Activated CD8-positive, alpha-beta memory T cell treated with anti-CD3 and anti-CD28 coated beads, Interleukin-2, amount 10 ng/mL, durations not matched to agents 7 days and 5 days (primary cell): ENCODE measurements at places on chromosomes 5 and 9.

- no peak for DNase-seq
These were observed 59.0 kb upstream of the RARS1 start for GRCh38 chr5:168427224-168427623.

- no peak for DNase-seq
These were observed 52.5 kb downstream of the AOPEP start for GRCh38 chr9:94779031-94779430.

- no peak for DNase-seq
These were observed 3.2 kb downstream of the SNX30 start for GRCh38 chr9:112753725-112754124.

DNA sequence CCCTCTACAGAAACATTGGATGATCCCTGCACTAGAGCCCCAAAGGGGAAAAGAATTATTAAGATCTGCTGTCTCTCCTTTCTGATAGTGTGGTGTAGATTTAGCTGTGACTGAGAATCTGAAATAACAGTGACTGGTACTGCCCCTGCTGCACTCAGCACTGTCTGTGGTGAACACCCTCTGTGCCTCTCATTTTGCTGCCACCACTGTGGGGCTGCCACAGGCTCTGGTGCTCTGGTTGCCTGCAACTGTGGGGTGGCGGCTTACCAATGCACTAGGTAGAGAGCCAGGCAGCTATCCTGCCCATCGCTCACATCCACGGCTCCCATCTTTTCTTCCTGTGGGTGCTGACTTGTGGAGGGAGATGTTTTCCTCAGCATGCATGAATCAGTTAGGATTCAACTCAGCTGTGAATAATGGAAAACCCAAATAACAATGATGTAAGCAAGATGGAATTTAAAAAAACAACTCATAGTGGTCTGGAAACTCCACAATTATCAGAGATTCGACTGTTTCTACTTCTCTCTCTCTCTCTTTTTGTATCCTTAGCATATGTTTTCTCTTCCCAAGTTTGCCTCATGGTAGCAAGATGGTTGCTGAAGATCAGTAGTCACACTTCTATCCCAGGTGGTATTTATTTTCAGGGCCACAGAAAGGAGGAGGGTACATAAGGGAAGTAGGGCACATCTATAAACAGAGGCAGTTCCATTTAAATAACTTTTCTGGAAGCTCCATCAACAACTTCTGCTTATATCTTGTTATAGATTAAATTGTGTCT lies 99.8 kb upstream of the DAP start:
- no peak for DNase-seq

- DNase-seq, result peak; percentile 7
These were observed 55.0 kb upstream of the KCNMB1 start for GRCh38 chr5:170444181-170444580.

- no peak for DNase-seq
These were observed 70.6 kb downstream of the LRSAM1 start for GRCh38 chr9:127521919-127522304.

- DNase-seq, result no peak
These were observed 301.5 kb downstream of the EPB41L4A start for GRCh38 chr5:112117551-112117950.

DNA sequence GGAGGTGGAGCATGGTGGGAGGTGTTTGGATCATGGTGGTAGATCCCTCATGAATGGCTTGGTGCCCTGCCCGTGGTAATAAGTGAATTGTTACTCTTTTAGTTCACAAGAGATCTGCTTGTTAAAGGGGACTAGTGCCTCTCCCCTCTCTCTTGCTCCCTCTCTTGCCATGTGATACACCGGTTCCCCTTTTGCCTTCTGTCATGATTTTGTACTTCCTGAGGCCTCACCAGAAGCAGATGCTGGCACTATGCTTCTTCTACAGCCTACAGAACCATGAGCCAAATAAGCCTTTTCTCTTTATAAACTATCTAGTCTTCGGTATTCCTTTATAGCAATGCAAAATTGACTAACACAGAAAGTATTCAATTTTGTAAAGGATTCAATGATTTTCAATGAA lies 817.1 kb downstream of the TLR4 start:
- no peak for DNase-seq

GRCh38 chr5:30765227-30765626 lies 428.3 kb upstream of the CDH6 start:
- DNase-seq, result no peak

- no peak for DNase-seq
These were observed 16.6 kb upstream of the INPP5E start for GRCh38 chr9:136456258-136456657.

- peak; percentile 91 for DNase-seq
These were observed 683 bp downstream of the DBN1 start for GRCh38 chr5:177472460-177473442.

GRCh38 chr5:43396762-43397304 lies 15.4 kb downstream of the CCL28 start:
- peak; percentile 79 for DNase-seq

- DNase-seq, result no peak
These were observed 51.9 kb downstream of the DMRT2 start for GRCh38 chr9:1101846-1102641.

GRCh38 chr9:125003332-125003731 lies 62.4 kb upstream of the GOLGA1 start:
- DNase-seq, result no peak

GRCh38 chr9:89022902-89023301 lies 31.6 kb downstream of the S1PR3 start:
- DNase-seq, result no peak

GRCh38 chr5:98102936-98103335 lies 670.5 kb upstream of the RGMB start:
- no peak for DNase-seq

GRCh38 chr9:90722071-90722470 lies 79.4 kb upstream of the DIRAS2 start:
- no peak for DNase-seq

DNA sequence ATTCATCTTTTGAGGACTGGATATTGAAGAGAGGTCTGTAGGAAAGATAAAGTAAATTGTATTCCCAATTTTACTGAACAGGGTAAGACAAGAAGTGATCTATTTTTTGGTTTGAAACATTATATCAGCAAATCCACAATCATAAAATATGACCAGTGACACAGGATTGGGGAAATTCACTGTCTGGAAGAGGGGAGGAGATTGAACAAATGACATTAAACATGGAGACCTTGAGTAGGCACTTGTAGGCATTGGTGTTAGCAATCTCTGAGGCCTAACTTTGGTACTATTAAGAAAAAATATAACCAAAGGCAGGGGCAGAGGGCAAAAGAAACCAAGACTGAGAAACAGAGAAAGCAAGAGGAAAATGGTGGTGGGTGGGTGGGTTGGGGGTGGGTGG lies 132.6 kb upstream of the TMEM161B start:
- DNase-seq, result no peak

GRCh38 chr5:62578540-62578939 lies at the start of gene LRRC70:
Gene LRRC70, plus strand, starts transcription at chr5:62578819. Its CDS starts 620 bp downstream, at chr5:62579439.
- no peak for DNase-seq

GRCh38 chr9:121901616-121902015 lies 191.5 kb downstream of the TTLL11 start:
- DNase-seq, result no peak

GRCh38 chr9:37549527-37549926 lies 26.7 kb downstream of the FBXO10 start:
- no peak for DNase-seq

GRCh38 chr9:107036367-107036766 lies 173.4 kb downstream of the ZNF462 start:
- DNase-seq, result no peak

- DNase-seq, result no peak
These were observed 598 bp downstream of the MYO10 start for GRCh38 chr5:16935231-16936149.

DNA sequence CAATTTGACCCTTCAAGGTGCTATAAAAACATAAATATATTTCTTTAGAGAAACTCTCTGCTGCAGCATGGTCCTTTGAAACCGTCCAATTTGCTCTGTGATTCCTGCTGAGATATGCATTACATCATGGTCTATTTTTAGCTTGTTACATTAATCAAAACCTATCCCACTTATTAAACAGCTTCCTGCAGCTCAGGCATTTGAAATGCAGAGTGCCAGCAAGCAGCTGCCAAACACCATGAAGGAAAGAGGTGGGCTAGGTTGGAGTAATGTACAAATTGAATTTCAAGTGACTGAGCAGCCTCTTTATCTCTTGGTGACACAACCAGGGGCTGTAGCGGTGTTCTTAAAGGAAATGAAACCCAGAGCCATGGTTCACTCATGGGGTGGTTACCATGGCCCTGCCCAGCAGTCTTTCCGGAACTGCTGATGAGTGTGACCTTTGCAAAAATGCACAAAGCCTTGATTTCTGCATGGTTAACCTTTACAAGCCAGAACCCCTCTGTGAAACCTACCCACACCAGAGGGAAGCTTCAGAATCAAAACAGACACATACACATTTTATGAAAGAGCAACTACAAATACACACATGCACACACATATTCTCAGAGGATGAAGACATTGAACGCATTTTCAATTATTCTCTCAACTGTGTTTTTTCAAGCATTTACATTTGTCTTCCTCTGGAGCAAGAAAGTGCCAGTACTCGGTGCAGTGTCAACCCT lies 155.8 kb upstream of the ZNF608 start:
- peak; percentile 41 for DNase-seq

DNA sequence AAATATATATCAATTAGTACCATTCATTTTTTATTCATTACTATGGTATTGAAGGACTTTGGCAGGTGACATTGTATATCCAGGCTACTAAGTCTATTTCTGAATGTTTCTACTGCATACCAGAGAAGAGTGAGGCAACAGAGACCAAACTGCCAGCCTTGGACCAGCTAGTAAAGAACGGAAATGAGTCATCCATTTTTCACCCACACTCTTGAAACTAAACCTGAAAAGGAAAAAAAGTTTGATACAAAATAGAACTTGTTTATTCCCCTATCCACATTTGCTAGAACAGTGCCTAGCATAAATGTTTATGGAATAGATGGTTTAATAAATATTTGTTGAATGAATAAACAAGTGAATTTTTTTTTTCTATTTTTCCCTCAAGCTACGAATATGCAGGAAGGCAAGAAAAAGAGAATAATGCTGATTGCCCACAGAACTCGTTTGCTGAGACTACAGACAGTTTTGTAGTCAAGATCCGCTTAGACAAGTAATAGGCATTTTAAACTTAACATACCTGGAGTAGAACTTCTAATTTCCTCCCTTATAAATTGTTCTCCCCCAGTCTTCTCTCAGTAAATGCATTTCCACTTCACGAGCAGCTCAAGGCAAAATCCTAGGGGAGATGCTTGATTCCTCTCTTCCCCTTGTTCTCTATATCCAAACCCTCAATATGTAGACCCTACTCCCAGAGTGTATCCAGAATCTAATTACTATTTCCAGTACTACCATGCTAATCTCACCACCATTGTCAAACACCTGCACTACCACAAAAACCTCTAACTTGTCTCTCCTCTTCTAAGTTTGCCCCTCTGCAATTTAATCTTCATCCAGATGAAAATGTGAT lies 146.2 kb upstream of the RASA1 start:
- peak; percentile 70 for DNase-seq

GRCh38 chr5:122220511-122220910 lies 91.2 kb downstream of the ZNF474 start:
- DNase-seq, result no peak

GRCh38 chr5:137754961-137755762 lies 999 bp upstream of the HNRNPA0 start:
- DNase-seq, result no peak

DNA sequence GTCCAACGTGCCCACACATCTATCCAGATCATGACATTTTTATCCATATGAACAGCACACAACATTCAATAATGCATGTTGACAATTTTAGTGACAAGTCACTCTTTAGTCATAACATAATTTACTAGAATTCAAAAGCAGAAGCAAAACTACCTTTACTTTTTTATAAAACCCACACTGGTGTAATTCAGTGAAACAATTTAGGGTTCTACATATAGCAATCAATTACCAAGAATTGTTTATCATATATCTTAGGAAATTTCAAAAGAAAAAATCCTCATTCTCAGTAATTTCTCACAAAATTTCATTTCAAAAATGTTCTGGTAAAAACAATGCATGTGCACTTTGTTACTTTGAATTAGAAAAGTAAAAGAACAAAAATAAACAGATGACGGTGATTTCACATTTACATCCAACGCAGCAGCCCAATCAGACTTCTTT lies 12.6 kb downstream of the AUH start:
- DNase-seq, result no peak

GRCh38 chr5:10666531-10667299 lies 94.3 kb downstream of the DAP start:
- DNase-seq, result no peak

GRCh38 chr5:65539827-65540226 lies 23.1 kb downstream of the CENPK start:
- no peak for DNase-seq

DNA sequence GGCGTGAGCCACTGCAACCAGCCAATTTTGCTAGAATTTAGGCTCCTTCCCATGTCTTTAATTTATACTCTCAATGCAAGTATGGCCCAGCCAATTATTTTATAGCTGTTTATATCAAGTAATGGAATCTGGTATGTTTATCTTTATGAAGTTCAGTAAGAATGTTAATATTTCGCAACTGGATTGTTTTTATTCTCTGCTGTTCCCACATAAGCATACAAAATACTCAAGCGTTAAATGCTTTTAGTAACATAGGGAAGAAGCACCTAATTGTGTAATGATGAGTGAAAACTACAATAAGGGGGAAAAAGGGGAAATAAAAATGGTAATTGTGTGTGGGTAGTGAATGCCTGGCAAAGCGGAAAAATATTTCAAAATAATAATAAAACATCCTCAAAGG lies 21.3 kb downstream of the PWWP2A start:
- no peak for DNase-seq
